ENCODE measurements at places on chromosomes 2 and 18. TPM values are rescaled to one million over a fixed set of nuclear protein-coding genes. Genes with fewer than 3 reads are reported as not detected.

DNA sequence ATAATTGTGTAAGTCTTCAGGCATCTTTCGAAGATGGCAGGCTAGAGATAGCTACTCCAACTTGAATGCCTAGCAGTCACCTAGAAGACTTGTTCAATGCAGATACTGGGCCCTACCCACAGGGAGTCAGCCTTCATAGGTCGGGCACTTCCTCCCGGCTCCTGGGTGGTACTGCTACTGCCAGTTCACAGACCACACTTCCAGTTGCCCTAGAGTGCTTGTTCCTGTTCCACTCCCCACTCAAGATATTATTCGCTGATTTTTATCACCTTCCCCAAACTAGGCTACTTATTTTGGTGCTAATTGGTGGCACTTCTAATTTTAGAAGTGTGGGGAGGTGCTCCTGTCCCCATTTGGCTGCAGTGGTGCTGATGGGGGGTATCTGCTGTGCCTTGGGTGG is 34.2 kb downstream of the INPP4A start:
- no peak for DNase-seq

DNA sequence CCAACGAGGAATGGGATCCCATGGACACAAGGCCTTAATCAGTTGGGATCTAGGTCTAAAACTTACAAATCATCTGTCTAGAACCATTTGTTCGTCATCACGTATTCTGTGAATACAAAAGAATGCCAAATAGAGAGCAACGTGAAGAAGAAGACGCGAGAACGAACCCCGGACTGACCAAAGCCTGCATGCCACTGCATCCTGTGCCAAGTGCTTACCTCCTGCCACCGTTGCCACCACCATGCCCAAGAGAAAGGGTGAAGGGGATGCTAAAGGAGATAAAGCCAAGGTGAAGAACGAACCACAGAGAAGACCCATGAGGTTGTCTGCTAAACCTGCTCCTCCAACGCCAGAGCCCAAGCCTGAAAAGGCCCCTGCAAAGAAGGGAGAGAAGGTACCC is 30.2 kb downstream of the ITSN2 start:
- DNase-seq: no peak

Gene FBXO41
- 1.2 TPM for total RNA-seq

- DNase-seq: no peak
Measured at GRCh38 chr2:231920366-231920765, 5.8 kb downstream of the NPPC start.

All from endothelial cell of umbilical vein (primary cell).